ENCODE measurements at places on chromosomes 16 and 17.
A peak's percentile ranks its signal among the peaks of the same experiment; 100 is the strongest.

DNA sequence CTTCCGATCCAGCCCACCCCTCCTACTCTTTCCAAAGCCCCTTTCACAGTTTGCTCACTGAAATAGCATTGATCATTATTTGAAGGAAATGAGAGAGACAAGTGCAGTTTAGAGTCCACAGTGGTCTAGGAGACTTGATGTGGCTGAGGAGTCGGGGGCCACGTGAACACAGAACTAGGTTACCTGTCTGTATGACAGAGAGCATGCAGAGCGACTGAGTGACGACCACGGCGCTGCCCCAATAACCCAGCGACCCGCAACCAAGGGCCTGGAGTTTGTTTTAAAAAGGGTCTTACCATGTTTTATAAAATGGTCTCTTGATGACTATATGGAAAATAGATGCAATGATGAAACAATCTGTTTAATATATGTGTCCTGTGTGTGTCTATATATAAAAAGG lies 39.5 kb downstream of the NDEL1 start:
- DNase-seq = no peak

- no peak for DNase-seq
These were observed 34.2 kb upstream of the HS3ST3A1 start for GRCh38 chr17:13635951-13636350.

- DNase-seq = peak; percentile 94
These were observed 2.7 kb upstream of the SPG7 start for GRCh38 chr16:89505204-89506112.

- DNase-seq = no peak
These were observed 20.1 kb upstream of the MYH13 start for GRCh38 chr17:10392880-10393279.

GRCh38 chr17:62757500-62757951 lies 50.6 kb downstream of the MARCHF10 start:
- DNase-seq = no peak

Data from CD4-positive, alpha-beta T cell treated with Interleukin-4 for 4 hours (primary cell).